ENCODE measurements at places on chromosomes 2 and 18. TPM values are rescaled to one million over a fixed set of nuclear protein-coding genes. Genes with fewer than 3 reads are reported as not detected.

GRCh38 chr2:160417745-160418397 lies 75.7 kb downstream of the RBMS1 start:
- no peak overlapping the region for H3K27ac ChIP-seq
- H3K4me1 ChIP-seq = peaks cover 10% of the 10 kb centered on the region
- H3K4me3 ChIP-seq = no peak overlapping the region
- no peaks in the 10 kb centered on the region for H3K27me3 ChIP-seq
- H3K36me3 ChIP-seq = no peaks in the 10 kb centered on the region

AMER3 gene
- total RNA-seq = not detected

DNA sequence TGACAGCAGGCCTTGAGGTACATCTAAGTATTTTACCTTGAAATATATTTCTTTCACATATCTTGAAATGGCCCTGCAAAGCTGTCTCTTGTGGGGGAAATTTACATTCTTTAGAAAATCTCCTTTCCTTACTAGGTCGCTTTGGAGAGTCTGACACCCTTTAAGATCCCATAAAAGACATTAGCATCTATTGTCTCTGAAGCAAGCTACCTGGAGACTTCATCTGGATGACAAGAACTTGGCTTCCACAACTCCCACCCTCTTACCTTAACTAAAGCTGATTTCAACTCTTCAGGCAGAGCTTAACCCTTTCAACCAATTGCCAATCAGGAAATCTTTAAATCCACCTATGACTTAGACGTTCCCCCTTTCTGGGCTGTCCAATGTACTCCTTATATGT lies 219.3 kb downstream of the PIEZO2 start:
- DNase-seq = no peak
- H3K27ac ChIP-seq = no peak overlapping the region
- H3K4me3 ChIP-seq = no peak overlapping the region
- H3K27me3 ChIP-seq = no peaks in the 10 kb centered on the region
- H3K4me1 ChIP-seq = no peaks in the 10 kb centered on the region

DNA sequence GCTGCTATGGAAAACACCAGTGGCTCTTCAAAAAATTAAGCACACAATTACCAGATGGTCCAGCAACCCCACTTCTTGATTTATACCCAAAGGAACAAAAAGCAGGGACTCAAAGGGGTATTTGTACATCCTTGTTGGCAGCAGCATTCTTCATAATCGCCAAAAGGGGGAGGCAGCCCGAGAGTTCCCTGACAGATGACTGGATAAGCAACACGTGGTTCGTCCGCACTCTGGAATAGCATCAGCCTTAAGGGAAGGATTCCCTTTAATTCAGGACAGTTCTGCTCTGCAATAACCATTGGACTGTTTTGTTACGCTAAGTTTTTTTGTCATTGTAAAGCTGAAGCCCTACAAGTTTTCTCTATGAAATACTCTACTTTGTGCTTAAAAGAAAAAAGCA lies 76.7 kb upstream of the TWIST2 start:
- peaks cover 14% of the 10 kb centered on the region for H3K27me3 ChIP-seq
- DNase-seq = no peak
- no peaks in the 10 kb centered on the region for H3K4me1 ChIP-seq
- H3K36me3 ChIP-seq = no peaks in the 10 kb centered on the region
- no peak overlapping the region for H3K4me3 ChIP-seq
- H3K27ac ChIP-seq = no peak overlapping the region

- H3K4me3 ChIP-seq = peak overlapping the region; percentile 49
- no peaks in the 10 kb centered on the region for H3K36me3 ChIP-seq
- peak overlapping the region; percentile 21 for H3K27ac ChIP-seq
- DNase-seq = peak; percentile 70
- no peaks in the 10 kb centered on the region for H3K27me3 ChIP-seq
Observed at GRCh38 chr2:65300761-65301711, 73.4 kb downstream of the ACTR2 start.

SNRPD1 gene
- 35.7 TPM for total RNA-seq

DNA sequence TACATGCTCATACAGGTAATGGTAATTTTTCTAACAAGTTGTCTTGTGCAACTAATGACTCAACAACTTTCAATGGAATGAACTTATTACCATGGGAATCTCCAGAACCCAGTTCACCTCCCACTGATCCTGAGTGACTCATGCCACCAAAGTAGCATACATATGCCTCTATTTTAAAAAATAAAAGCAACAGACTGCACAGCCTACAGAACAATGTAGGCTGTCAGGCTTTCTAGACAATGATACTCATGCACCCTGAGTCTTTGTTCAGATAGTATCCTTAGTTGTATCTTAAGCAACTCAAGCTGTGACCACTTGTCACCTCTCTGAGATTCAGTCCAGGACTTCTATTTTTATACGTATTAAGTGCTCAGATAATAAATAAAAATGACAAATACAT lies 531.0 kb upstream of the SETBP1 start:
- no peaks in the 10 kb centered on the region for H3K36me3 ChIP-seq
- no peak overlapping the region for H3K4me3 ChIP-seq
- no peak overlapping the region for H3K27ac ChIP-seq
- no peaks in the 10 kb centered on the region for H3K4me1 ChIP-seq

GRCh38 chr2:216074794-216075193 lies 6.8 kb downstream of the PECR start:
- peaks cover 5% of the 10 kb centered on the region for H3K4me1 ChIP-seq
- no peak overlapping the region for H3K27ac ChIP-seq
- no peak for DNase-seq
- H3K27me3 ChIP-seq = no peaks in the 10 kb centered on the region
- H3K36me3 ChIP-seq = peaks cover 25% of the 10 kb centered on the region

CABYR gene
- total RNA-seq = 0.75 TPM

DNA sequence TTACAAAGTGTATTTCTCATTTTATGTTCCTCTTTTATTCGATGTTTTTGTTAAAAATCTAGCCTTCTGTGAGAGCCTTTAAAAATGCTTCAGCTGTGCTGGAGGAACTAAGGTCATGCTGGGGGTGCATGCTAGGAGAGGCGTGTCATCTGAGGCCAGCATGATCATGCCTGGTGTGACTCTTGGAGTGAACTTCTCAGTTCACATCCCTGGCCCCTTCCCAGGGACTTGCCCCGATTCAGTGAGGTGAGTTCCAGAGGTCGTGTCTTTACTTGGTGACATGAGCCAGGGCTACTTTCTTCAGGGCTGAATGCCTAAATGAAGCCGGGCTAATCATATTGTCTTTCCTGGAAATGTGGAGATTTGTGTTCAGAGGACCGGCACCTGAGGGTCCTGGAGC lies 264.9 kb downstream of the MREG start:
- no peak overlapping the region for H3K27ac ChIP-seq
- H3K27me3 ChIP-seq = peaks cover 4% of the 10 kb centered on the region
- H3K36me3 ChIP-seq = no peaks in the 10 kb centered on the region
- H3K4me1 ChIP-seq = peaks cover 5% of the 10 kb centered on the region

- H3K27me3 ChIP-seq = no peaks in the 10 kb centered on the region
- peaks cover 10% of the 10 kb centered on the region for H3K36me3 ChIP-seq
- peak within 1 kb of the TSS; percentile 89 for H3K4me3 ChIP-seq
- H3K4me1 ChIP-seq = peaks cover 24% of the 10 kb centered on the region
Observed at GRCh38 chr18:11908182-11909060, at the start of gene MPPE1. MPPE1 (minus strand) TSS chr18:11908317; CDS start chr18:11897264, 11,053 bp downstream.

- no peak overlapping the region for H3K27ac ChIP-seq
- no peak for DNase-seq
- no peak overlapping the region for H3K4me3 ChIP-seq
Observed at GRCh38 chr2:228709788-228710371, 528.4 kb upstream of the SPHKAP start.

BOK gene
- not detected for total RNA-seq

GRCh38 chr18:12397793-12398192 lies 9.9 kb upstream of the PRELID3A start:
- no peak for DNase-seq
- no peak overlapping the region for H3K27ac ChIP-seq
- H3K36me3 ChIP-seq = no peaks in the 10 kb centered on the region
- peaks cover 15% of the 10 kb centered on the region for H3K27me3 ChIP-seq
- H3K4me3 ChIP-seq = no peak overlapping the region
- H3K4me1 ChIP-seq = no peaks in the 10 kb centered on the region

- no peak overlapping the region for H3K4me3 ChIP-seq
- H3K27ac ChIP-seq = no peak overlapping the region
- no peak for DNase-seq
- H3K4me1 ChIP-seq = no peaks in the 10 kb centered on the region
- H3K36me3 ChIP-seq = no peaks in the 10 kb centered on the region
- H3K27me3 ChIP-seq = no peaks in the 10 kb centered on the region
Observed at GRCh38 chr2:182584462-182584861, 131.6 kb upstream of the DNAJC10 start.

DNA sequence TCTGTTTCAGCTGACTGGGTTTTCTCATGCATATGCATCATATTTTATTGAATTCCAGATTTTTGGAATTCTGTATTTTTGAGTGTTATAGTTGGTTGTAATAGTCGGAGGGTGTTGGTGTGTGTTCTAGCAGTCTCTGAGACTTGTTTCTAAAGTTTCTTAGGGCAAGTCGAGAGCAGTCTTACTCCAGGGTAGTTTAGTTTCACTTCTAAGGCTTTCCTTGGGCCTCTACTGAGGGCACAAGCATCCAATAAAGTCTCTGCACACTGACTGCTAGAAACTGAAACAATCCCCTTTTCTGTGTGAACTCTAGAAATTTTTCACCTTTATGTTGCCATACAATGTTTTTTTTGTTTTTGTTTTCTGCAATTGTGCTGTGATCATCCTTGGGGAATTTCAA lies 663.7 kb upstream of the LRATD1 start:
- H3K36me3 ChIP-seq = no peaks in the 10 kb centered on the region
- no peaks in the 10 kb centered on the region for H3K27me3 ChIP-seq
- no peak overlapping the region for H3K27ac ChIP-seq
- DNase-seq = no peak
- no peak overlapping the region for H3K4me3 ChIP-seq

- no peaks in the 10 kb centered on the region for H3K36me3 ChIP-seq
- no peak overlapping the region for H3K27ac ChIP-seq
- no peak for DNase-seq
- H3K4me1 ChIP-seq = peaks cover 3% of the 10 kb centered on the region
Observed at GRCh38 chr2:8215159-8215863, 466.5 kb upstream of the ID2 start.

ANKRD30B gene
- total RNA-seq = not detected

GRCh38 chr2:72755647-72756423 lies 70.0 kb downstream of the EXOC6B start:
- no peak for DNase-seq
- no peaks in the 10 kb centered on the region for H3K36me3 ChIP-seq
- no peak overlapping the region for H3K4me3 ChIP-seq
- no peaks in the 10 kb centered on the region for H3K4me1 ChIP-seq
- H3K27ac ChIP-seq = no peak overlapping the region
- no peaks in the 10 kb centered on the region for H3K27me3 ChIP-seq

DNA sequence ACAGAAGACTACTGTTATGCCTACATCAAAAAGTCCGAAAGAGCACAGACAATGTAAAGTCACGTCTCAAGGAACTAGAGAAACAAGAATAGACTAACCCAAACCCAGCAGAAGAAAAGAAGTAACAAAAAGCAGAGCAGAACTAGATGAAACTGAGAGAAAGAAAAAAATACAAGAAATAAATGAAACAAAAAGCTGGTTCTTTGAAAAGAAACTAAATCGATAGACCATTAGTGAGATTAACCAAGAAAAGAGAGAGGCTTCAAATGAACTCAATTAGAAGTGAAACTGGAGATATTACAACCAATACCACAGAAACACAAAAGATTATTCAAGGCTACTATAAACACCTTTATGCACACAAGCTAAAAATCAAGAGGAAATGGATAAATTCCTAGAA lies 271.8 kb downstream of the MBD2 start:
- no peaks in the 10 kb centered on the region for H3K4me1 ChIP-seq
- H3K27ac ChIP-seq = no peak overlapping the region
- no peaks in the 10 kb centered on the region for H3K36me3 ChIP-seq
- DNase-seq = no peak
- no peaks in the 10 kb centered on the region for H3K27me3 ChIP-seq

GRCh38 chr2:188628989-188629752 lies 337.5 kb downstream of the GULP1 start:
- H3K27me3 ChIP-seq = no peaks in the 10 kb centered on the region
- no peak overlapping the region for H3K27ac ChIP-seq
- no peak overlapping the region for H3K4me3 ChIP-seq
- no peaks in the 10 kb centered on the region for H3K4me1 ChIP-seq

DNA sequence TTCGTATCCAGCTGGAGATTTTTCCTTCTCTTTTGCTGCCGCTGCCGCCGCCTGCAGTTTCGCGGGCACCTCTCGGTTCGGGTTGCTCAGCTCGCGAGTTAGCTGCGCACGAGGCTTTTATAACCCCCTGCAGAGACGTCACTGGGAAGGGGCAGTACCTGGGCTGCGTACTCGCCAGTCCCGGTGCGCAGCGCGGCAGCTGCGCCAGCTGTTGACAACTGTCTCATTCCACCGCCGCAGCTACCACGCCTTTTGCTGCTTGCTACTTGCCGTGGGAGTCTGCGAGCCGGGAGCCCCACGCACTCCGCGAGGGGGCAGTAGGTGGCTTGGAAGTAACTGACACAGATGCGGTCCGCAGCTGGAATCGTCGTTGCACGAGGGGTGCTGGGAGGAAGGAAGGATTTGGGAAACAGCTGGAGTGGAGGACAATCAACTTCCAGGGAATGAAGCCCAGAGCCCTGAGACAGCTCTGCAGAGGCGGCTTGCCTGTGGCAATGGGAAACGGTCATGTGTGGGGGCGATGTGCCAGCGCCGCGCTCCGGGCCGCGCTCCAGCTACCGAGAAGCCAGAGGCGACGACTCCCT lies at the start of gene TACR1:
Gene TACR1, minus strand, starts transcription at position 93 of the 584 bp plus-strand sequence. CDS start 586 bp downstream, outside the sequence.
- peaks cover 45% of the 10 kb centered on the region for H3K27me3 ChIP-seq
- no peak within 1 kb of the TSS for H3K27ac ChIP-seq
- peaks cover 19% of the 10 kb centered on the region for H3K4me1 ChIP-seq
- peak within 1 kb of the TSS; percentile 15 for H3K4me3 ChIP-seq
- H3K36me3 ChIP-seq = no peaks in the 10 kb centered on the region
- peak; percentile 43 for DNase-seq

MC4R gene
- total RNA-seq = not detected

GRCh38 chr2:167438206-167438605 lies 549.9 kb downstream of the XIRP2 start:
- no peak overlapping the region for H3K4me3 ChIP-seq
- no peaks in the 10 kb centered on the region for H3K36me3 ChIP-seq
- no peaks in the 10 kb centered on the region for H3K27me3 ChIP-seq
- no peak for DNase-seq
- no peaks in the 10 kb centered on the region for H3K4me1 ChIP-seq

DSG2 gene
- 0.11 TPM for total RNA-seq

DNA sequence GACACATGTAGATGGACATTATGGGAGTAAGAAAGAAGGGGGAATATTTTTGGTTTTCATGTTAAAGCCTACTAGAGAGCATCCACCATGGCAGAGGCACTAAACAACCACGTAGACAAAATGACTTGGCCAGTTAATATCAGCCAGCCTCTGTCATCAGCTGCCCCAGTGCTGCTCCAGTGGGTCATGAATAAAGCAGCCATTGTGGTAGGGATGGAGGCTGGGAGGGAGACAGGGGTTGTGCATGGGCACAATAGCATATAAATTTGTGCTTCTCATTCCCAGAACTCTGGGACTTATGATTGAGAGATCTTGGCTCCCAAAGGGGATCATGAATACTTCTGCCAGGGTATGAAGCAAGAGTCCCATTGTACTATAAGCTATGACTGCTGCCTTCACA lies 31.1 kb upstream of the CXCR4 start:
- H3K4me1 ChIP-seq = no peaks in the 10 kb centered on the region
- H3K27me3 ChIP-seq = no peaks in the 10 kb centered on the region
- DNase-seq = no peak
- no peak overlapping the region for H3K4me3 ChIP-seq
- H3K36me3 ChIP-seq = no peaks in the 10 kb centered on the region

All from CD4-positive, alpha-beta T cell (primary cell).